Mesenchymal stem cell (in vitro differentiated cells and primary cell): ENCODE measurements at places on chromosomes 1 and 21.

GRCh38 chr1:175763797-175764196 is 20.4 kb upstream of the TNR start:
- no peak for DNase-seq

DNA sequence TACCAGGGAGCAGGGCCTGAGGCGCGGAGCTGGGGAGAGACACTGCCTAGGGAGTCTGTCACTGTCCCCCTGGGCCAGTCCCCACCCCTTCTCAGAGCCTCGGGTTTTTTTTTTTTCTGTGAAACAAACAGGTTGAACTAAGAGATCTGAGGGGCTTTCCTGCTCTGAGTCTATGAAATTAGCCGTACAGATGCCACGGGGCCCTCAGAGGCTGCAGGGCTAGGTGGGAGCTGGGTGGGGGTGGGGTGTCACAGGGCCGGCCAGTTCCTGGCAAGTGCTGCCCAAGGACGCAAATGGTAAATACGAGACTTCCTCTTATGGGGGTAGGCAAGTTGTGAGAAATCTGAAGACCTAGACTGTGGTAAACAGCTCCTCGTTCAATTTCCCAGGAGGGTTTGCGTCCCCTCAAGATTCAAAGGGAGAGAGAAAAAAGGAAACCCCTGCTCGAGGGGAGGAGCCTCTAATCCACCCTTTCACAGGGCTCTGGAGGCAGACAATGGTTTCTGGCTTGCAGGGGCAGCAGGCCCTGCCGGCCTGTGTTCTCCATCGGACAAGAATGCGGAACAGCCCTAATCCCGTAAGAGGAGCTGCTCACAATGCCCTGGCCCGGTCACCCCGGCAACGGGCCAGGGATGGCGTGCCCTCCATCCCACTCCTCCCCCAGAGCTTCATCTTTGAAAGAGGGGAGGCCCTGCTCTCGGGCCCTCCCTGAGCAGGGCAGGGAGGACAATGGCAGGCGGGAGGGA is 7.8 kb downstream of the NUAK2 start:
- DNase-seq, result peak; percentile 74

- DNase-seq, result no peak
Observed at GRCh38 chr1:110612060-110612745, 6.0 kb upstream of the KCNA2 start.

- DNase-seq, result peak; percentile 52
Observed at GRCh38 chr1:154583773-154584172, 16.2 kb downstream of the CHRNB2 start.

GRCh38 chr1:161869291-161869690 is 103.2 kb downstream of the ATF6 start:
- DNase-seq, result no peak
